Cortex of kidney (tissue), 1 donor: ENCODE measurements at places on chromosomes 12 and 14.

DNA sequence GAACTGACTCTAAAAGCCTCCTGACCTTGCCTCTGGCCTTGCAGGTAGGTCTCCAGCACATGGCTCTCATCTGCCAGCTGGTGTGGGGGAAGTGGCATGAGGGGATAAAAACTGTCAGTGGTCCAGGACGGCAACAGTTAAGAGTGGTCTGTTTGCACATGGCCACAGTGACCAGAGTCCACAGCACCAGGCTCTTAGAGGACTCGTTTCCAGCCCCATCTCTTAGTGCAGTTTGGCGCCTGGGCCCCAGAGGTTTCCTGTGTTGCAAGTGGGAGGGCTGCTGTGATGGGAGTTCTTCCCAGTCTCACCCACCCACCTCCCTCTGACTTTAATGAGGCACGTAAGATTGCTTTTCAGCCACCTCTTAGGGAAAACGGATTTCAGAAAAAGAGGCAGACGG is 37.0 kb downstream of the APPL2 start:
- DNase-seq: no peak

GRCh38 chr12:16880864-16881285 is 274.9 kb upstream of the LMO3 start:
- DNase-seq: no peak

GRCh38 chr12:52879394-52880351 is 25.2 kb downstream of the KRT8 start:
- DNase-seq: no peak

- no peak for DNase-seq
These were observed 13.9 kb downstream of the PTHLH start for GRCh38 chr12:27958675-27959074.

- DNase-seq: no peak
These were observed 75.4 kb downstream of the CCDC92 start for GRCh38 chr12:123897221-123897620.

DNA sequence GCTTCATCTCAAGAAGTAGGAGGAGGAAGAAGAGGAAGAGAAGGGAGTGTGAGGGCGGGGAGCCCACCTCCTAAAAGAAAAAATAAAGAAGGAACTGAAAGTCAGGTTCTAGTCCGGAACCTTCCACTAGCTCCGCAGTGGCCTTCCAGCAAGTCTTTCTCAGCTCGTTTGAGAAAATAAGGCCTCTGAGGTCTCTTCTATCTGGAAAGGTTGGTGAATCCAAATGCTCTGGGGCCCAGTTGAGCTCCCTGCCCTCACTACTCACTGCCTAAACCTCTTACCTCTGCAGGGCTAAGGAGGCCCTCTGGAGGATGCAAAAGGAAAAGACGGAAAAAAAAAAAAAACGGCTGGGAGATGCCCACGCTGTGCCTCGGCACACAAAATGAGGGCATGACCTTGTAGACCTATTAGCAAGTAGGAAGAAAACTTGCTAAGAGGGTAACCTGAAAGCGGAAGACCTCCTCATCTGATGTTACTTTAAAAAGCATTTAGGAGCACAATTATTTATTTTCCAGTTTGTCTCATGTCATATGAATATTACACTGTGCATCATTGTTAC is 35.9 kb downstream of the FBLN5 start:
- no peak for DNase-seq

- DNase-seq: no peak
These were observed at the start of gene NTN4 for GRCh38 chr12:95790033-95790916. NTN4 (minus strand) TSS chr12:95790764; CDS start chr12:95790309, 455 bp downstream.

- no peak for DNase-seq
These were observed 91.1 kb upstream of the SLC38A4 start for GRCh38 chr12:46916796-46917419.

GRCh38 chr12:88418856-88419497 is 161.3 kb downstream of the KITLG start:
- no peak for DNase-seq

DNA sequence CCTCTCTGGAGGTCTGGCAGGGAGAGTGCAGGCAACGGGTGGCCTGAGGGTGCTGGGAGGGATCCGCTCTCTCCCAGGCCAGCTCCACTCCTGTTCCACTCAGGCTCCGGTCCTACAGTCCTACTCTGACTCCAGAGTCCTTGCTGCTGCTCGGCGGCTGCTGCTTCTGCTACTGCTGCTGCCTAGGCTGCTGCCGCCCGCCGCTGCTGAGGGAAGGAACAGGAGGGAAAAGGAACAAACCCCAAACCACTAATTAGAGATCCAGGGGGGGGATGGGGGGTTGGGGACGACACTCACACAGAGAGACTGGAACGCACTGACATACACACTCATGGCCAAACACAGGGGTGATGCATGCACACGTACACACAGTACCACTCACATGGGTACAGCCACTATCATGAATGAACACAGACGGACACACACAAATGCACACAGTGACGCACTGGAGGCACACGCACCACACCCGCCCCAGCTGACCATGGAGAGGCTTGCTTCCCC is at the start of gene SP7:
Gene SP7, minus strand, starts transcription at position 174 of the 501 bp plus-strand sequence. CDS start 708 bp downstream, outside the sequence.
- DNase-seq: no peak

DNA sequence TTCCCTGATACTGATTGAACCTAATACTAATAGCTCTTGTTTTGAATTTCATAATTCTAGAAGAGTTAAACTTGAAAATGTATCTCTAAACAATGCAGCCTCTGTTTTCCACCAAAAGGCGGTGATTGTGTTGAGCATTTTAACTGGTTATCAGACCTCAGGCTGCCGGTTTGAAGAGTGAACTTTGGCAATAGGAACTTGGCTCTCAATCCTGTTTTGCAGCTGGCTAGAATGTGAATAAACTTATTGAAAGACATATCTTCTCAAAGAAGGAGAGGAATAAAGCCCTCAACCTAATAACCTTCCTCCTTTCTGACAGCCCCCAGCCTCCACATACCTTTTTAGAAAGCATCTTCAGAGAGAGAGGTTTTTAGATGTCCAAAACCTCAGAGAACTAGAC is 105.4 kb downstream of the SRGAP1 start:
- DNase-seq: no peak

DNA sequence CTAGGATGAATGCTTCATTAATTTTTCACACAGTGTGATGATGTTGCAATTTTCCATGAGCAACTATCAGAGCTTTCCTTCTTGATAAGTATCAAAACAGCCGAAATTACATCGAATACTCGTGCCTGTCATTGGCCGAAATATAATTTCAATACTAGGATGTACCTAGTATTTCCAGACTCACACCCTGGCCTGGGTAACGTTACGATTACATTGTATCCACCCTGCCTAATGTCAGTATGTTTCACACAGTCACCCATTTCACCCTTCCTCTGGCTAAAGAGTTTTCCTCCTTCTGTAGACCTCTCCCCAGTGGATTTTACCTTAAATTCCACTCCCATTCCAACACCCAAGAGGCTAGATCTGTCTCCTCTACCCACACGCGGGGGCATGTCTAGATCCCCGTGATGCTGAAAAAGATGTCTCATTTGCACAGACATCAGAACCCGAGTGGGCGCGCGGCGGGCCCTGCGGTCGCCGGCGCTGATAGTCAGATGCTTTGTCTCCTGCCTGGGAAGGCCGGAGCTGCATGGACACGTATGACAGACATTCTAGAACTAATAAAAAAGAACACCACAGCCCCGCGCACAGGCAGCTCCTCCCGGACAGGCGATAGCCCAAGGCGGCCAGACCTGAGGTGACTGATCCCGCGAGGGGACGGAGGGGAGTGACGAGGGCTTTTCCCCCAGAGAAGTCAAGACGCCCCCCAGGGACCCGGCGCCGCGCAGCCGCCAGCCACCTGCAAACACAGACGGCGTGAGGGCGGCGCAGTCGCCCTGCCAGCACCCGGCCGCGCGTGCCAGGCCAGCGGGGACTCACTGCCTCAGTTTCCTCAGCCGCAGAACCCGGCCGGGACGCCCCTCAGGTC is 723 bp downstream of the KIF21A start:
- DNase-seq: no peak

- no peak for DNase-seq
These were observed 3.9 kb downstream of the MARCHF9 start for GRCh38 chr12:57758552-57759359.

- DNase-seq: no peak
These were observed 30.8 kb downstream of the P2RX2 start for GRCh38 chr12:132649226-132649945.

DNA sequence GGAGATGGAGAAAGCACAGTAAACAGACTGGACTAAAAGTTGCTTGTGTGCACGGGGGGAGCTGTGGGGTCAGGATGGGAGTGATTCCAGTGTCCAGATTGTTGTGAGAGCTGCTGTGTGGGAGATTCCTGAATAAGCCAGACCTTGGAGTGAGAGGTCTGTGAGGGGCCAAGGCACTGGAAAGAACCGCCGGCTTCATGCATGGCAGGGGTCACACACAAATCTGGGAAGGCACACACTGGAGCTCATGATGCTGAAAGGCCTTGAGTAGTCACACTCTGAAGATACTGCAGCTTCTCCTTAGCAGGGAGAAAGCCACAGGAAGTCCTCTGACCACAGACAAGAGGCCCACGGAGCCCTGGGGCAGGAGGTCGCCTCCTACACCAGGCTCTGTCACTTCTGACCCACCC is 23.1 kb downstream of the ADCY6 start:
- no peak for DNase-seq

GRCh38 chr12:54975875-54976274 is 8.7 kb downstream of the TESPA1 start:
- no peak for DNase-seq

DNA sequence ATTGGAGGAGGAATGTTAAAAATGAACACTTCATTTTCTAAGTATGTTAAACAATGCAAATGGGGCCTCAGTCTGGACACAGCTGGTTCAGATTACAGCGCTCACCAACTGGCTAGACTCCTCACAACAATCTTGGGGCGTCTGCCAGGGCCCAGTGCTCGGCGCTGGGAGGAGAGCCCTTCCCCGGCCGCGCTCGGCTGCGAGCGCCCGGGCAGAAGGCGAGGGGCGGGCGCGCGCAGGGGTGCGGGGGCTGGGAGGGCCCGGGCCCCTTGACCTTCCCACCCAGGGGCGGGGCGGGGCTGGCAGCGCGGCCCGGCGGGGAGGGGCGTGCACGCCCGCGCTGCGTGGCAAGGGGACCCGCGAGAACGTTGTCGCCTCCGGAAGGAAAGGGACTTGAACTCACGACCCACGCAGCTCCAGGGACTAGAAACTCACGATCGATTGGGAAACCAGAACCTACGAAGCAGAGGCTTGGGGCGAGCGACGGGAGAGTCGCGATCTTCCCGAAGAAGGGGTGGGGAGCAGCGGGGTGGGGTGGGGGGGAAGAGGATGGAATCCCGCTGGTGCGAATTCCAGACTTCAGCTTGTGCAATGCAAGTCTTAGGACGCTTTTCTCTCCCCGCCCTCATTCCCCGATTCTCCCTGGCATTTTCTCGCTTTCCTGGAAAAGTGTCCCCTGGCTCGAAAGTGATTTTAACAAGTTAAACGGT is at the start of gene FBLN5:
Gene FBLN5, minus strand, starts transcription at position 220 of the 710 bp plus-strand sequence. CDS start 465 bp downstream, outside the sequence.
- no peak for DNase-seq

DNA sequence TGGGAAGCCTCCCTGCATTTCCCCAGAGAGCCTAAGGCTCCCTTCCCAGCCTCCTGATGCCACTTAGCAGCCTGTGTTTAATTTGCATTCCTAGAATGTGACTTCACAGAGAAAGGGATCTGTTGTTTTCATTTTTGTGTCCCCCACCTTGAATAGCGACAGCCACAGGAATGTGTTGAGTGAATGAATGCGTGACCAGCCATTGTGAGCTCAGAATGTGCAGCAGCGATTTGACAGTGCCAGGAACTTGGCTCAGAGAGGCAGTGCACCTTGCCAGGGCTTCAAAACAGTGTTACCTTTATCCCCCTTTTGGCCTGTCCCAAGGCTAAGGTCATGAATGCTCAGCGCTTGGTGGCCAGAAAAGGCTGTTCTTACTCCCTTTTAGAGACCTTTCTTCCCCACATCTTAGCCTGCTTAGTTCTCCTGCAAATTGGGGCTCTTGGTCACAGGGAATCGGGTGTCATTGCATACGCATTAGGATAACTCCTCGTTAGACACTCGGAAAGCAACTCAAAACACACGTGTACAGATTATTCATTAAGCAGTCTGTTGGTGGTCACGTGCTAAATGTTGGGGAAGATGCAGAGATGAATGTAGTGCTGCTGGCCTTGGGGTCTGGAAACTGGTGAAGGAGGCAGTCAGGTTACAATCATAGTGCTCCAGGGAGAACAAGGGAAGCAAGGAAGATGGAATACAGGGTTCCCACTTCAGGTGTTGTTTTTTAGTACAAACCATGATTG is 9.8 kb downstream of the NTF3 start:
- DNase-seq: no peak

- DNase-seq: no peak
These were observed 124.2 kb downstream of the NPAS3 start for GRCh38 chr14:33062881-33063280.

DNA sequence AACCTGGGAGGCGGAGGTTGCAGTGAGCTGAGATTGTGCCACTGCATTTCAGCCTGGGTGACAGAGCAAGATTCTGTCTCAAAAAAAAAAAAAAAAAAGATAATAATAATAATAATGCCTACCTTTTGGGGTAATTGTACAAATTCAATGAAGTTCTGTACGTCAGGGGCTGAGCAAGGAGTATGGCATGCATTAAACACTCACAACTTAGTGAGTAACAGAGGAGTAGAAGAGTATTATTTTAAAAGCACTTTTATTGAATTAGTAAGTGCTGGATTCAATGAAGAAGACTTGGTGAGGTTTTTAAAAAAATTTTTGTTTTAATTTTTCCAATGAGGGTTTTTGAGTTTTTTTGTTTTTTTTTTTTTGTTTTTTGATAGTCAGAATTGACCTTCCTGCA is 783.6 kb upstream of the TBX3 start:
- no peak for DNase-seq

- DNase-seq: no peak
These were observed 106.7 kb downstream of the PTPN11 start for GRCh38 chr12:112525426-112525809.

DNA sequence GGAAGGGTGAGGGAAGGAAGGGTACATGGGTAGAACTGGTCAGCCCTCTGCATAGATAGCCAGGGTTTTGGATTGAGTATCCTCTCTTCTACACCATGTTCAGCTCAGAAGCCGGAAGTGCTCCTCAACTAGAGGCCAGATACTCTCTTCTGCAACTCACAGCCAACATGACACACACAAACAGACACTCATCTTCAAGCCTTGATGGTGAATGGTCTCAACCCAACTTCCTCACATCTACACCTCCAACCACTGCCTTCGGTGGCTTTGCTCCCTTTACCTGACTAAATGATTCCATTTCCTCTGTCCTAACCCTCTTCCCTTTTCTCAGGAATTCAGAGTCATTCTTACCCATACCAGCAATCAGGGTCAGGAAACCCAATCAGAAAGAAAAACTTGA is 7.6 kb upstream of the FKBP11 start:
- no peak for DNase-seq

GRCh38 chr14:104093366-104094055 is 8.0 kb downstream of the ASPG start:
- no peak for DNase-seq
